ENCODE measurements at places on chromosomes 7 and 10.

GRCh38 chr10:97466755-97467154 is 20.8 kb downstream of the ZDHHC16 start:
- DNase-seq: no peak

- DNase-seq: no peak
Measured at GRCh38 chr10:5860066-5860465, 29.6 kb downstream of the ANKRD16 start.

DNA sequence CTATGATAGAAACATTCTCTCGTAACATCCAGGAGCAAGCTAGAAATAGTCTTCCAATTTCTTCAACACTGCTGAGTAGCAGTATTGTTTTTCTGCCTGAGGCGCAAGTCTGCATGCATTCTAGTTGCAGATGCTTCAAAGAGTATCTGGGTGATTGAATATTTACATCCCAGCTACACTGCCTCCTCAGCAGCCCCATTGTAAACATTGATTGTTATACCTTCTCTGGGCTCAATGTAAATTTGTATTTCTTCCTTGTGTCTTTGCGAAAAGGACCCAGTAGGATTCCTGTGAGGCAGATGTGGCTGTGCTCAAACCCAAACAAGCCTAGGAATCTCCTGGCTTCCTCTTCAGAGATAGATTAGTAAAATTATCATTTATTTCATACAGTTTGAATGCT is 320.7 kb downstream of the CDC14C start:
- DNase-seq: no peak

GRCh38 chr7:140196361-140197217 is 19.8 kb upstream of the KDM7A start:
- DNase-seq: no peak

DNA sequence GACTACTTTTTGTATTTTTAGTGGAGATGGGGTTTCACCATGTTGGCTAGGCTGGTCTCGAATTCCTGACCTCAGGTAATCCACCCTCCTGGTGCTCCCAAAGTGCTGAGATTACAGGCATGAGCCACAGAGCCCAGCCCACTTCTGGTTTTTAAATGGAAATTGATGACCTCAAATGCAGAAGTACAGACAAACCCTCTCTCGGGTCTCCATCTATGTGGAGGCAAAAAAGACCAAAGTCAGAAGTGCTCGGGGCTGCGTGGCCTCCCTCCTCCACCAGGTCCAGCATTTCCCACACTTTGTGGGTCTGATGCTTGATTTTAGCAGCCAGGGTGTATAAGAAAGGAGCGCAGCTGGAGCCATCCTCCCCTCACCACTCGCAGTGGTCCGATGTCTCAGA is 187.3 kb upstream of the AUTS2 start:
- no peak for DNase-seq

GRCh38 chr10:93917821-93918220 is 24.0 kb downstream of the SLC35G1 start:
- no peak for DNase-seq

DNA sequence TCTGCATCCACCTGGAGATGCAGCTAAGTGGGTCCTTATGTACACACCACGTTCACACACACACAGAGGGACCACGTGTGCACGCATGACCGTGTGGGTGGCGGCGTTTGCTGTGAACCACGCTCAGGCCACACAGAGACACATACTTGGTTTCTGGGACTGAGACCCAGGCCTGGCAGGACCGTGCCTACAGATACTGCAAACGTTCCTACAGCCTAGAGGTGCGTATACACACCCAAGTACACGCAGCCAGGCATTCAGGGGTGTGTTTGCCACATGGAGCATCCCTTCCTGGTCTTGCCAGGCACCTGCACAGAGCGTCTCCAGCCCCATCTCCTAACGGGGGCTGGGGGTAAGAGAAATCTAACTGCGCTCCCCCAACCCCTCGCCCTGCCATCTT is 49.0 kb upstream of the GTF2IRD1 start:
- no peak for DNase-seq

DNA sequence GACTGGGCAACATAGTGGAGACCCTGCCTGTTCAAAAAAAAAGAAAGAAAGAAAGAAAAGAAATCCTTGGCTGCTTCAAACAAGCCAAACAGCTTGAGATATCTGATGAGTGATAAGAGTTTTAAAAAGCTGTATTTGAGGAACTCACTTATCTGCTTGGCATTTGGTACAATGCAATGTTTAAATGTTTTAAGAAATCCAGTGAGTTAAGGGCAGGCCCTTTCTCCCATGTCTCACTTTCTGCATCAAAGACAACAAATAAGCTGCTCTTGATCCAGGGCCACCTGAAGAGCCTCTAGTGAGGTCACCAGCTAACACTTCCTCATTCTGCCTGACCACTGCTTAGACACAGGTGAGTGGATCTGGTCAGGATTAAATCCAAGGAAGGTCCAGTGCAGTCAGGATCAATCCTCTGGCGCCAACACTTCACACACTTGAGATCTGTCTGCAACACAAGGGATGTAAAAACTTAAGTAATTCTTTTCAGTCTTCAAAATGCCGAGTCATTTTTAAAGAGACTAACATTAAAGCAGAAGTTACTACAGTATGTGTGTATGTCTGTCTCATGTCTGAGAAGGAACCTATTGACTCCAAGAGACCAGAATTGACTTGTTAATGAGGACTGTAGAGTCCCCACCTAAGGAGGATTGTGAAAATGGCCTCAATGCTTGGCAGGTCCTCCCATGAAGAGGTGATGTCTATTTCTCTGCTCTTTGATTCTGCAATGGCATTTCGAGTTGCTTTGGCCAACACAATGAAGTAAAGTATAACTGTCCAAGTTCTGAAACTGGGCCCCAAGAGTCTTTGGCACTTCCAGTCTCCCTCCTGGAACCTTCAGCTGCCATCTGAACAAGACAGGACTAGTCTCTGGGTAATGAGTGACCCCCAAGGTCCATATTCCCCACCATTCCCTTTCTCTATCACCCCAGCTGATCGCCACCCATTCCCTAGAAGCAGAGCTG is 43.1 kb downstream of the CREB3L2 start:
- DNase-seq: no peak

- DNase-seq: no peak
Measured at GRCh38 chr10:47354900-47355299, 6.7 kb downstream of the RBP3 start.

DNA sequence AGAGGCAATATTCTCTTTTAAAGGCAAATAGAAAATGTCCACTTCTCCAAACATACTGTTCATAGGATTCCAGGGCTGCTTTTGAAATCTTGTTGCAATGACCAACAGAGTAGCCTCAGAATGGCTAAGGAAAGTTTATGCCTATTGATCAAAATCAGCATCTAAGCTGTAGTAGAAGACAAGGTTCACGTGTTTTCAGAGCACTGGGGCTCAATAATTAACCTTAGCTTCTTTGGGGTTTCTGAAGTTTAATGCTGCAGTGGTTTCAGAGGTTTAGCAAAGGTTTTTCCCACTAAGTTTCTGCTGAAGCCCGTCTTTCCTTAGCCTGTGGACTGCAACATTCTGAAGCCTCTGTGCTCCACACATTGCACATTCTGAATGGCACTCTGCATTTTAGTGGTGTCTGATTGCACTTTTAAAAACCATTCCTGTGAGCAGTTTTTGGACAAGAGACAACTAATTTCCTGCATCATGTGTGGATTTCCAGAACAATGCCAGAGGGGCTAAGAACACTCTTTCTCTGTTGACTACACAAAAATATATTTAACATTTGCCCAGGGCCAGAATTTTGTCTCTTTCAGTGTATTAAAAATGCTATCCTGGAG is 342.5 kb downstream of the PTEN start:
- no peak for DNase-seq

- no peak for DNase-seq
Measured at GRCh38 chr7:45709168-45710042, 135.2 kb downstream of the ADCY1 start.

DNA sequence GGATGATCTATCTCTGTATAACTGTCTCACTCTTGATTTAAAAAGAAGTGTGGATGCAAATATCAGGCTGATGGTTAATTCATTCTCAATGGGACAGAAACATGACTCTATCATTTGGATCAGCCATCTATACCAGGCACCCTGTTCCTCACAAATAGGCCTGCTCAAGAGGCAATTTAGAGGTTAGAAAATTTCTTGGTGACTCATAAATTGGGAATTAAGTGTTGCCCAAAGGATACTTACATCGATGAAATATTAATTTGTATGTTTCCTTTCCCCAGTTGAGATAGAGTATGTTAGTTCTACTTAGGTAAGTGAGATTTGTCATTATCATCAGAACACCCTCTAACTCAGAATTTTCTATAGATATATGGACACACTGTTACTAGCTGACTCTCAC is 57.7 kb downstream of the PRSS58 start:
- DNase-seq: no peak

- no peak for DNase-seq
Measured at GRCh38 chr7:112799448-112800120, 9.4 kb upstream of the TMEM168 start.

DNA sequence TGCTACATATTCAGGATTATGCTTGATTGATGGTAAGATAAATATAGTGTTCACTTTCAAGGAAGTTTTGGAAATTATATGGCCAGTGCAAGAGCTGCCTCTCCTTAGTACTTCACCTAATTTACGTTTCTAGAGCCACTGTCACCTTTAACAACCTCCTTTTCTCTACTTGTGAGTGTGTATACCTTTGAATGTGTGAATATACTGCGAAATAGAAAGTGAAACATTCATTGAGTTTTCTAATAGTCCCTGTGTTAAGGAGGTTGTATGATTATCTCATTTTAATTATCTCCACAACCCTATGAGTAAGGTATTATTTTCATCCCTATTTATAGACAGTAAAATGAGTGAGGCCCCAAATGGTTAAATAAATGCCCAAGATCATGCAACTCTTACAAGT is 1050.5 kb downstream of the XPNPEP1 start:
- DNase-seq: no peak

DNA sequence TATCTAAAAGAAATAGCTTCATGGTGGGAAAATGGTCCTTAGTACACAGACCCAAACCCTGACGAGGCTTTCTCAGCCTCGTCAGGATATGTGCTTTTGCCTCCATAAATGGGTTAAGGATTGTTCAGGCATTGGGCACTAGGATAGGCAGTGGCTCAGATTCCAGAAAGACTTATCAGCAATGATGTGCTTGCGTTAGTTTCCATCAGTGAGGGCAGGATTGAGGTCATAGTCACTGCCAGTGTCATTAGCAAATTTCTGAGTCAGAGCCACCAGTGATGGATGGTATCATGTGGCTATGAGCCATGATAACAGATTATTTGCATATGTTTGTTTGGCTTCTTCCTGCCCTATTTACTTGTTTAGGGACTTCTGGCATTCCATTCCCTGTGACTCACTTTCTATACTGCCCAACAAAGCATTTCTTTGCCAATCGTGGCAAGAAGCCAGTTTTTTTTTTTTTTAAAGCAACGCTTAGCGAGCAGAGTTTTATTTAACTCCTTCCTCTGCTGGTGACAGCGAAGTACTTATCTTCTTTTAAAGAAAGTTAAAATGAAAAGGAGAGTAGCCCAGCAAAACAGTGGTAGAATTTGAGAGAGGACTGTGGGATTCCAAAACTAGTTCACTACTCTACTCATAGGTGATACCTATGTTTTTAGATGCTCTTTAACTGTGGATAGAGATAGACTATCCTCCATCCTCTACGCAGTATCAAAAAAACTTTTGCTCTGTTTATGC is 44.4 kb downstream of the MYPN start:
- no peak for DNase-seq

DNA sequence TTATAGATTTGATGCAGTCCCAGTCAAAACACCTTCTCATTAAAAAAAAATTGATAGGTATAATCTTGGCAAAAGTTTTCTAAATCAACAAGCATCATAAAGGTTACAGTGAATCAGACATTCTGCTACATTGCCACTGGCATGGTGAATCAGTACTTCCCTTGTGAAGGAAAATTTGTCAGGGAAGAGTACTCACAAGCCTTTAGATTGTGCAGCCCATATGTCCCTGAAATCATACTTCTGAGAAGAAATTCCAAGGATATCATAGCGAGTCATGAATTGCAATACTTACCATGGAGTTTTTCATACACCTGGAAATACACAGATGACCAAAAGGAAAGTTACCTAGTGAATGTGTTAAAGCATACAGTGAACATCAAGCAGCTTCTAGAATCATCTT is 17.2 kb downstream of the VSTM2A start:
- DNase-seq: no peak

DNA sequence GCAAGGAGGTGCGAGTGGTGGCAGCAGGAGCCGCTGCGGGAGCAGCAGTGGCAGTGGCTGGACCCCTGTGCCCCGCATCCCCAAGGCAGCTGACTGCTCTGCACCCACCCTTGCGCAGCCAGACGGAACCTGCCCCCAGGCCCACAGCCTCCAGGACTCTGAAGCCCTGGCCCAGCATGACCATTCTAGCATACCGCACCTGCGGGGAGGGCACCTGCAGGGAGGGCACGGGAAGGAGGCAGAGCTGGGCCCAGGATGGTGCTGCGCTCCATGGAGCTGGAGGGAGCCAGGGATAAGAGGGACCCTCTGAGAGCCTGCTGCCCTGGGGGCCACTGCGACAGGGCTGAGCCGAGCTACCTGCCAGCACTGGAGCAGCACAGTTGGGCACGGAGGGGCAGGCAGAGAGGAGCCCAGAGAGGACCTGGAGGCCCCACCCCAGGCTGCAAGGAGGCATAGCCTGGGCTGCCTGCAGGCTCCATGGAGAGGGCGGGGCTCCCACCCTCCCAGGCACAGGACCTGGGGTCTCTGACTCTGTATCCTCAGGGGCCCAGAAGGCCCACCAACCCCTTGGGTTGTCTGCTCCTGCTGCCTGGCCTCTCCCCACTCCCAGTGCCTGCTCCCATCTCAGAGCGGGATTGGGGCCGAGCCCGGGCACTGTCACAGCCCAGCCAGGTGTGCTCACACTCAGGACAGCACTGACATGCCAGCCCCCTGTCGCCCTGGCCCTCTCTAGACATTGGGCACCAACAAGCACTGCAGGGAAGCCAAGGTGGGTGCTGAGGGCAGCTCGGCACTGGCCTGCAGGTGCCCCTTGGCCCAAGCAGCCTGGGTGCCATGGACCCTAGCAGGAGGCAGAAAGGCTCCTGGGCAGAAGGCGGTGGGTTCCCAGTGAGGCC is 87.6 kb downstream of the HTR7 start:
- no peak for DNase-seq

DNA sequence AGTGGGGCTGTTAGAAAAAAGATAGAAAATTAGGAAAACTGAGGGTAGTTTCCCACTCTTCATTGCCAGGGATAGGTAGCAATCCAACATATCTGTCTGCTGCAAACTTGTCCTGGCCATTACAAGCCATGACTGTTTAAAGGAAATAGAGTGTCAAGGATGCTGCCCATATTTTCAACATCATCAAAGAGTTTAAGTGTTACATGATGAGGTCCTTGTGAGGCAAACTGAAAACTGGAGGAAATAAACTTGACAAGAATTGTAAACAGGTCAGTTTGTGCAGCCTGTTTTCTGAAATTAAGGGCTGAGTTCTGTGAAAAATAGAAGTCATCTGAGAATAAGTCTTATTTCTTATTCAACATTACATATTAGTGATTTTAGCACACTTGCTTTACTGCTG is 78.0 kb downstream of the VWDE start:
- DNase-seq: no peak

- DNase-seq: no peak
Measured at GRCh38 chr7:157152391-157152937, 13.7 kb downstream of the UBE3C start.

DNA sequence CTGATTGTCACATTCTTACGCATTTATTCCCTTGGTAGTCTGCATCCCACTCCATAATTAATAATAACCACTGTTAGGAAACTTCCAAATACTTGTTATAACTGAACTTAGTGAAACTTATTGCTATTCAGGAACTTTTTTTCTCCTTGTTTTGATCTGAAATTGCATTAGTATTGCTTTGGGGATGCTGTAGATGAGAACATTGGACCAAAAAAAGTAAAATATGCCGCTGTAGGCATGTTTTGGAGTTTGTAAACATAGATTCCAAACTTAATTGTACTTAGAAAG is 1.7 kb downstream of the PPP1R9A start:
- no peak for DNase-seq

- DNase-seq: no peak
Measured at GRCh38 chr7:138295049-138295637, 164.9 kb upstream of the TRIM24 start.

Measured in activated CD8-positive, alpha-beta memory T cell treated with anti-CD3 and anti-CD28 coated beads for 1 hour (primary cell).